Activated T-helper 17 cell treated with anti-CD3 and anti-CD28 coated beads, Interleukin-2, amount 50 U/mL, for 72 hours (primary cell): ENCODE measurements at places on chromosomes 5 and 9.

DNA sequence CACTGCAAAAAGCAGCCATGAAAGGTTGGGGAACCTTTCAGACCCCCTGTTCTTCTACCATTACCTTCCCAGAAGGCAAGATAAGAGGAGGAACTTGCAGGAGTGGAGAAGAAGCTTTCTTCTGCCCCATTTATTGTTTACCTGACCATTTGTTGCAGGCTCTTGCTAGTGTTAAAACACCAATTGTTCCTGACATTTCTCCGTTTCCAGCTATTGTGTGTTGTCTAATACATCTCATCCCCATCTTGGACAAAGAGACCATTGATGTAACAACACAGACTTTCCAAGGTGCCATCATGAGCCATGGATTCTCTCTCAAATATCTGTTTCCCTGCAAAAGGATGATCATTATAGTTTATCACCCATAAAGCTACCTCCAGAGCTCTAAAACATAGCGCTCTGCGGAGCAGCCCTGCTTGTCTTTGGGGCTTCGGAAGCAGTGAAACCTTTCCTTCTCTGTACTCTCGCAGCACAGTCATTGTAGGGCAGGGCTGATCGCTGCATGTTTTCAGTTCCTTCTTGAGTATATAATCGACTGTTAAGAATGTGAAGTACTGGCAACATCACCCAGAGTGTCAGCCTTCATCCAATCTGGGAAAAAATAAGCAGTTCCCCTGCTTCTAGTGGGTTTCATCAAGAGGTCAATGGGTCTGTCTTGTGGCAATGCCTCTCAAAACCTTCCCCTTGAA lies 680.0 kb downstream of the SEMA5A start:
- ATAC-seq, result no peak

DNA sequence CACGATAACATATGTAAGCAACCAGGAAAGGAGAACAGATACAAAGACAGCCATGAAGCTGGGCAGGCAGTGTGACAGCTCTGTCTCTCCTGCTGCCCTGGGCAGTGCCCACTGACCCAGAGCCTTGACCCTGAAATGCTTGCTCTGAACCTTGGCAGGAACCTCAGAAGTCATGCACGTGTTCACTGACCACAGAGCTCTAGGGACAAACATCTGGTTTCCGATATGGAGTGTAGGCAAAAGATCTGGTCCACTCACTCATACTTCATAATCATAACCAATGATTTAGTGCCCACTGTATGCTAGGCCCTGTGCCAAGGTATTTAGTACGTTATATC lies 102.6 kb downstream of the FSTL4 start:
- ATAC-seq, result no peak

- ATAC-seq, result no peak
These were observed 1.4 kb downstream of the ANKRA2 start for GRCh38 chr5:73564018-73564417.

GRCh38 chr5:75963554-75963953 lies 119.6 kb upstream of the SV2C start:
- ATAC-seq, result no peak

GRCh38 chr5:18111906-18112465 lies 477.7 kb downstream of the TAF11L14 start:
- ATAC-seq, result no peak

DNA sequence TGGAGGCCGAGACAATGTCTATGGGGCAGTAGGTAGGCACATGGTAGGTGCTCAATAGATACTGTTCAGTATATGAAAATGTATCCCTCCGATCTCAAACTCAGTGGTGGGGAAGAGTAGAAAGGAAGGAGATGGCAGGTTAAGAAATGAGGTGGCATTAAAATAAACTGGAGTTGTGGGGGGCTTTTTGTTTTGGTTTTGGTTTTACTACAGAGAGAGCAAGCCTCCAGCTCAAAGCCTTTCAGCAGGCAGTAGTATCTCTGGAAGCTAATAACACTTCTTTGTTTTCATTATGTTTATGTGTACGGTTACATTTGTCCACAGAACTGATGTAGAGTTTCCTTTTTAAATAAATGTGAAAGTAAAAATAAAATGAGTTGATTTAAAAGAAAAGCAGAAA lies 8.6 kb downstream of the MFAP3 start:
- ATAC-seq, result no peak

GRCh38 chr9:119559056-119559455 lies 189.8 kb upstream of the BRINP1 start:
- ATAC-seq, result no peak

GRCh38 chr5:179165421-179166170 lies 105.4 kb downstream of the ZNF354C start:
- no peak for ATAC-seq

DNA sequence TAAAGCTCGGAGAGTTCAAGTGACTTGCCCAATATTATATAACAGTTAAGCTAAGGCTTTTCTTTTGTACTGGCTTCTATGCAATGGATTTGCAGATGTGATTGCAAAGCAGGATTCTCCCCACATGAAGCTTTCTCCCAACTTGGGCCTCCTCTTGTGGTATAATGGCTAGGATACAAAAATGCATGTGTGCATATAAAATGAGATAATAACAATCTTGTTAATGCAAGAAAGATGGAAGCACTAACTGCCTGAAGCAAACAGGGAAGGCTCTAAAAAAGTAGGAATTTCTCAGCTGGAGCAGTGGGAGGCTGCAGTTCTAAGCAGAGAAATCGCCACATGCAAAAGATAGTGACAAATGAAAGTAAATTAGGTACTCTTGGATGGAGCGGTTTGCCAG lies 444.2 kb upstream of the RIOK2 start:
- no peak for ATAC-seq

DNA sequence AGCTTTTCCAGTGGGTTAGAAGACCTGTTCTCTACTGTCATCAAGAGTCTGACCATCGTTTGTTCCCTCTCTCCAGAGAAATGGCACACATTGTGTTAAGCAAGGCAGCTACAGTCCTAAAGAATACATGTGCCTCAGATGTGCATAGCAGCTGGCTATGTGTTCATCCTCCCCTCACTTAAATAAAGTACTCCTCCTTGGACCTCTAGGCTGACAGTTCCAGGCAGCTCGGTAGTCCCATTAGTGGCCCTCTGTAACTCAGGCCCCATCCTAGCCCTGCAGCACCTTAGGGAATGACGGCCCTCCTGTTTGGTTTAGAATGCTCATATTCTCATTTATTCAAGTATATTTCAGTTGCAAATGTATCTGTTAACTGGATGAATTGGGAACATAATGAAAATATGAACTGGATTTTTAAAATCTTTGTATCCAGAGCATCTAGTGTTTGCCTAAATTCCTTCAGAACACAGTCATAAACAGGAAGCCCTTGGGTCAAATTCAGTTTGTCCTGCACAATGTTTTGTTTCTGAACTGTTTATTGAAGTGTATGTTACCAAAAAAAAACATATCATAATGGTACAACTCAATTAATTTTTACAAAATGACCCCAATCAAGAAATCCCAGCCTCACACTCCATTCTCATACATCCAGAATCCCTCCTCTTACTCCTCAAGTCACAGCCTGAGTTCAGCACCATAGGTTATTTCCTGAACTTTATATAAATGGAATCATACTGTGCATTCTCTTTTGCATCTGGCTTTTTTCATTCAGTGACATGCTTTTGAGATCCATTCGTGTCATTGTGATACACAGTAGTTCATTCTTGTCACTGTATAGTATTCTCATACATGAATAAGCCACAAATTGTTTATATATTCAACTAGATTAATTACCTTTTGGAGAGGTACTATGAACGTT lies 1.6 kb upstream of the ASPN start:
- no peak for ATAC-seq

DNA sequence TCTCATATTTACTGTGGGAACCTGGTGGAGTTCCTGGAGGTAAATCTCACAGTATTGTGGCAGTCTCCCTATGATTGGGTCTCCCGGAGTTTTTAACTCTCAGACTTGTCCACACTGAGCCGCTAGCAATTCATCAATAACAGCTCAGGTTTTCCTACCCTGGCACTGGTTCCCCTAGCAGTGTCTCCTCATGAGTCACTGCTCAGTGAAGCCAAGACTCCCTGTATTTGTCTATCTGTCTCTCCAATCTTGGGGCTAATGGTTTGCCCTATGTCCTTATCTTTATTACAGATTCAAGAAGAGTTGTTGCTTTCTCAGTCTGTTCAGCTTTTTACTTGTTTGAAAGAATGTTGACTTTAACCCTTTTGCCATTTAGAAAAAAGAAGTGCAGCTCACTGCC lies 176.7 kb upstream of the FGF10 start:
- no peak for ATAC-seq

- ATAC-seq, result no peak
These were observed 5.3 kb upstream of the NFIL3 start for GRCh38 chr9:91428927-91429351.

DNA sequence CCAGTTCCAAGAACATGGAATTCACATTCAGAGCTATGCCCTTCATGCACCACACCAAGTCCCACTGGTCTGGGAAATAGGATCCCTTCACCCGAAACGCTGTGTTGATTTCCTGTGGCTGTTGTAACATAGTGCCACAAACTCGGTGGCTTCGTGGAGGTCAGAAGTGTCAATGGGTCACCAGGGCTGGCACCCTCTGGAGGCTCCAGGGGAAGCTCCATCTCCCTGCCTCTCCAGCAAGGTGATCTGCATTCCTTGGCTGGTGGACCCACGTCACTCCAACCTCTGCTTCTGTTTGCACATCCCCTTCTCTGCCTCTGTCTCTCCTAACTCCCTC lies 28.9 kb upstream of the ALDH1B1 start:
- ATAC-seq, result no peak

DNA sequence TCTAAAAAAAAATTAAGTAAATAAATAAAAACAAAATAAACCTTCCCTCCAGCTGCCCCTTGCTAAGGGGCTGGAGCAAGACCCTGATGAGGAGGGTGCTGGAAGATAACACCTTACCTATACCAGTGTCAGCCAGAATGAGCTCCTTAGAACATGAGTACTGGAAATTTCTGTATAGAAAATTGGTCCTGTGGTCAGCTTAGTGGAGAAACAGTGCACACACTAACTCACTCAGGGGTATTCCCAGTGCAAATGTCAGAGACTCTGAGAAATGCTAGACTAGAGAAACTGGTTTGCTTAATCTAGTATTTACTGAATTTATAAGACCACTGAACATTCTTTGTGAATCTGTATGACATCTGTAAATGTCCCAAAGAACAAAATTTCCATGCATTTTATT lies 62.1 kb upstream of the CTXN3 start:
- ATAC-seq, result peak; percentile 49

GRCh38 chr5:123997462-123998215 lies 485.7 kb downstream of the CSNK1G3 start:
- no peak for ATAC-seq

DNA sequence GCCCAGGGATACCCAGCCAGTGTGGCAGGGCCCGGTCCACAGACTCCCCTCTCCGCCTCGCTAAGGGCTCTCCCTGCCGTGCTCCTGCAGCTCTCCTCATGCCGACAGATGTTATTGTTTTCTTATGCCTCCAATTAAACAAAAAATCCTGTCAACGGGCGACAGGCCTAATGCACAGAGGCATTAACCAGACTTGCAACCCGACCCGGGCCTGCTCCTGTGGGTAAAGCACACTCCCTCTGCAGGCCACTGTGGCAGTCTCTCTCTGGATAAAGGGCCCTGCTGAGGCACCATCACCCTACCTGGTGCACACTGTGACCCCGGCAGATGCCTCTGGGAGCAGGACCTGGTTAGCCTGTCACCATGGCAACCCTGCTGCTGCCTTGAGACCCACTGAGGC lies 27.5 kb upstream of the HAND1 start:
- ATAC-seq, result no peak

DNA sequence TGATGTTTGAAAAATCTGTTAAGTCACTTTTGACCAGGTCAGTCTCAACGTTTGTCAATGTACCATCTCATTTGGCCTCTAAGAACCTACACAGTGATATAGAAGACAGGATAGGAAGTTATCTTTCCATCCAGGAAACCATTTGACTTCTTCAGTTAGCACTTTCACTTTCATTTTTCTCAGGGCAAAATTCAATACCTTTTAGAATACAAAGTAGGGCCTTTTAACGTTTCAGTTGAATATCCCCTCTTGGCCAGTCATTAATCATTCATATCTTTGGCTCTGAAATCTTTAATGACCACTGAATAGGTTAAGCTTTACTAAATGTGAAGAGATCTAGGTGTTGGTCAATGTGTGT lies 101.1 kb upstream of the GNAQ start:
- no peak for ATAC-seq

DNA sequence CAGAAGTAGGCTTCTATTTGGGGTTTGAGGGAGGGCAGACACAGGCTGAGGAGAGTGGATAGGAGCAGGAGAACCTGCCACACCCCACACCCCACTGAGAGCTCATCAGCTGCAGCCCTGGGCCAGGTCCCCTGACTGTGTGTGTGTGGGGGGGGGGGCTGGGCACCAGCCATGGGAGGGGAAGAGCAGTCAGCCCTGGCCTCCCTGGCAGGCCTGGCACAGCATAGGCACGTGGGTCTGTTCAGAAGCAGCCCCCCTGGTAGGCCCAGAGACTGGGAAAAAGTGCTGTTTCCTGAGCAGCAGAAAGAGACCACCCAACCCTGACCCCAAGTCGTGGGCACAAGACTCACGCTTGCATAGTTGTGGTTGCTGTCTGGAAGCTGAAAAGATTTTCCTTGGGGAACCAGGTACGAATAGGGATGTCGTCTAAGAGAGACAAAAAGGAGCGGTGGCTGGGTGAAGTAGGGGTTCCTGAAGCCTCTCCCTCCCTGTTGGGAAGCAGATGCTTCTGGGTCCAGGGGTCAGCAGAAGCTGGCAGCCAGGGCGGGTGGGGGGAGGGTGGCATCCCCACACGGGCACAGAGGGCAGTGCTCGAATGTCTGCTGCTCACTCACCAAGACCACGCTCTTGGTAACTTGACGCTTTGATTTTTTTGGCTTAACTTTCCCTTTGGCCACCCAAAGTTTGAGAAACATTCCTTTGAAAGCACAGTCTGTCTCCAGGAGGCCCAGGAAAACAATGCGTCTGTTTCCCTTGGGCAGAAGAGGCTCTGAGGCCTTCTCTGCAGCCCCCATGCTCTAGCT lies 2.9 kb downstream of the NSMF start:
- ATAC-seq, result no peak

- ATAC-seq, result no peak
These were observed 651.6 kb downstream of the HTR1A start for GRCh38 chr5:63310644-63311043.

DNA sequence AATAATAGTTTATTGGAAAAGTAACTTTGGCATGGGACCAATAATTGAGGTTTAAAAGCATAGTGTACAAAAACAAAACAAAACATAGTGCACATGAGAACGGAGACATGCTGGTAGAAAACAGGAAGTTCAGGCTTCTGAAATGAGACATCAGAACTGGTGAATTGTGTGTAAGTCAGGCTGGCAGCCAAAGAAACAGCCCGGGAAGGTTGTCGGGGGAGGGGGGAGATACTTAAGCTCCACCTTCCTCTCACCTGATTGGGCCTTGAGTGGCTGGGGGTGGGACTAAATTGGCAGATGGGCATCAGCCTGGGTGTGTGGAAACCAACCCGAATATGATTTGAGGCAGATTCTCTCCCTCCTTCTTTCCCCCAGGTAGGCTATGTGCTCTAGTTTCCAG lies 256.3 kb downstream of the SMARCA2 start:
- peak; percentile 47 for ATAC-seq

DNA sequence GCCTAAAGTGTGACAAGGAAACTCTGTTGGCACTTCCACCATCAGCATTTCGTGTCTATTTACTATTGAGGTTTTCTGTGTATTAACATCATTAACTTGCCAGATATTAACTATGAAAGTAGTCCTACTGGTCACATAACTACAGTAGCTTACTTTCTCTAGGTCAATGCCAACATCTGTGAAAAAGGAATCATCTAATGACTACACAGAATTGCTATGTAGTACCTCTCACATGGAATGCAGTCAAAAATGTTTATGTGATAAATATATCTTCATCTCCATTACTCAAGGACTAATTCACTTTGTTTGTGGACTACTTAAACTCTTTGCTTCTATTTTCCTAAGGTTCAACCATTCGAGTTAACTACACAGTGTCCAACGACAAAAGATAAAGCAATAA lies 2.1 kb downstream of the SCAI start:
- ATAC-seq, result no peak
